ENCODE measurements at places on chromosomes 1 and 21. TPM values are rescaled to one million over a fixed set of nuclear protein-coding genes. Genes with fewer than 3 reads are reported as not detected.

The TMEM82 gene
- total RNA-seq = not detected

The TRABD2B gene
- total RNA-seq = not detected

The AMY1A gene
- total RNA-seq = not detected

The FCRL5 gene
- total RNA-seq = not detected

The CCDC17 gene
- total RNA-seq = 3.6 TPM

The WLS gene
- total RNA-seq = 163 TPM

The TMOD4 gene
- 1.4 TPM for total RNA-seq

The EFNA3 gene
- total RNA-seq = 2.2 TPM

The TACSTD2 gene
- total RNA-seq = 30.7 TPM

The RHOU gene
- 0.40 TPM for total RNA-seq

The BRINP2 gene
- not detected for total RNA-seq

The RCAN3 gene
- total RNA-seq = 2.7 TPM

The NUAK2 gene
- 2.3 TPM for total RNA-seq

The KHDC4 gene
- 54.1 TPM for total RNA-seq

The IL22RA1 gene
- not detected for total RNA-seq

The CSMD2 gene
- not detected for total RNA-seq

The F5 gene
- total RNA-seq = not detected

The ADGRL4 gene
- total RNA-seq = 205 TPM

The NDUFS2 gene
- 95.1 TPM for total RNA-seq

The MATN1 gene
- not detected for total RNA-seq

The CCDC30 gene
- total RNA-seq = 2.9 TPM

The SLC22A15 gene
- total RNA-seq = 0.44 TPM

The IQCC gene
- 2.2 TPM for total RNA-seq

The ZNF683 gene
- total RNA-seq = not detected

The OR10J1 gene
- total RNA-seq = not detected

All from endothelial cell of umbilical vein (primary cell).